Anterior cingulate cortex (tissue), 58 donors: ENCODE measurements at places on chromosomes 7 and 10.

DNA sequence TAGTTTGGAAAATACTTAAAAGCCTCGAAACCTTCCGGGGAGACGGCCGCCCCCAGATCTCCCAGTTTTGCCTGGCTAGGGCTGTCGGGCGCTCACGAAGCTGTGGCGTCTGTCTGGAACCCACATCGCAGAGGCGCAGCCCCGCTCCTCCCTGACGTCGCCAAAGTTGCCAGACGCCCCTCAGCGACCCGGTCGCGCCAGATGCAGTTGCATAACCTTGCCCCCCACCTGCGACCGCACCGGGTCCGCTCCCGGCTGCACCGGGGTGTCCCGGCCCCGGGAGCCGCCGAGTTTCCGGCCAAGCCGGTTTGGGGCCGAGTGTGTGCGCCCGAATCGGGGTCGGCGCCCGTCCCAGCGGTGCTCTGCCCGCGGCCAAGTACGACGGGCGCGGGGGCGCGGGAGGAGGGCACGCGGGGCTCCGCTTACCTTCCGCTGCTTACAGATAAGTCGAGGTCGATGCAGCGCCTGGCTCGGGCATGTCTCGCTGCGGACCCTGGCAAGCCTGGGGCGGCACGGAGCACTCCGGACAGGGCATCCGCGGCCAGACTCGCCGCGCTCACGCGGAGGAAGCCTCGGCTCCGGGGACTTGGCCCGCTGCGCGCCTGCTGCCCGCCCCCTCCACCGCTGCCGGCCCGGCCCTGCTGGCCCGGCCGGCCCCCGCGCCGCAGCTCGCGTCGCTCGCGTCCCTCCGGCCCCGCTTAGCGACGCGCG, 665 bp downstream of the INSYN2A start:
- no peak for DNase-seq

GRCh38 chr10:131698232-131698631, 202.6 kb upstream of the PPP2R2D start:
- no peak for DNase-seq

- no peak for DNase-seq
Observed at GRCh38 chr7:33061282-33061937, 1.2 kb downstream of the NT5C3A start.

GRCh38 chr10:18675086-18675801, 16.0 kb downstream of the ARL5B start:
- no peak for DNase-seq

DNA sequence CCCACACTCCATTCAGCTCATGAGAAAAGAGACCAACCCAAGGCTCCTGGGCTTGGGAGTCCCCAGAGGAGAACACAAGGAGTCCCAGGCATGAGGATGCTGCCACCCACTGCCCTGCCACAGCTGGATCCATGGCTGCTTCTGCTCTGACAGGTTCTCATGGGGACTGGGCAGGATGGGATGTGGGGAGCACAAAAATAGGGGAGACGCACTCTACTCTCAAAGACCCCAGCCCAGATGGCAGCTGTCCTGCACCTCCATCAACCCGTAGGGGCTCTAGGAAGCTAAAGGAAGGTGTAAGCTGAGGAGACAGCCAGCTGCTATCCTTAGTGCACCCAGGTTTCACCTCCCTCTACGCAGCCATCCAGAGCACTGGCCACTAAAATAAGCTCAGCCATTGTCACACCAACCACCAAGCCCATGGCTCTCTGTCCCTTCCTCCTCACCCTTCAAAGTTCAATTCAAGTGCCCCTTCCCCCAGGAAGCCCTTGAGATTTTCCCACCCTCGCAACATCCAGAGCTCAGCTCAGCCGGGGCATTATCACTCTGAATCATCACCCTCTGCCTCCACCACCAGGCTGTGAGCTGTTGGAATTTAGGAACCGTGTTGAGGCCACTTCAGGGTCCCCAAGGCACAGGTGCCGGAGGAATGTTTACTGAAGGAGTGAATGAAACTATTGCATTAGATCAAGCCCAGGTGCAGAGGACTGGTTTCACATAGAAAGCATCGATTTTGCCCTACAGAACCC, 142.1 kb downstream of the GRID1 start:
- DNase-seq, result no peak

DNA sequence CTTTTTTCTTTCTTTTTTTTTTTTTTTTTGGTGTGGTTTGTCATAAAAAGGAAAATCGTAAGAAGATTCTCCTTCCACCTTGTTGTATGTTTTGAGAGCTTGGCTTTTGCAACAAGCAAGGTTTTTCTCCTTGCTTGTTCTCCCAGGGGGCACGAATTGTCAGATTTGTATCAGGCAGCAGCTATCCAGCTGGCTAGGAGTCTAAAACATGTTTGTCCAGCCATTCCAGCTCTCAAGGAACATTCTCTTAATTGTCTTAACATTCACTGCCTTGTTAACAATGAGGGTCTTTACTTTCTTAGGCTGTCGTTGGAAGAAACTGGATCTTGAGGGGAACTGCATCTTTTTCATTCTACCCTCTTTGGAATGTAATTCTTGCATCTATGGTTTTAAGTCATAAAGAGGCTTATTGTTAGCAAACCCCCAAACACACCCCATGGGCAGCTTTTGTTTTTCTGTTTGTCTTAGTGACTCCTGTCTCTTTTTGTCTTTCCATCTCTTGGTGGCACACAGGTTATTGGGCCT, 14.6 kb downstream of the SHTN1 start:
- no peak for DNase-seq

GRCh38 chr7:124908259-124908658, 21.4 kb downstream of the POT1 start:
- DNase-seq, result no peak

DNA sequence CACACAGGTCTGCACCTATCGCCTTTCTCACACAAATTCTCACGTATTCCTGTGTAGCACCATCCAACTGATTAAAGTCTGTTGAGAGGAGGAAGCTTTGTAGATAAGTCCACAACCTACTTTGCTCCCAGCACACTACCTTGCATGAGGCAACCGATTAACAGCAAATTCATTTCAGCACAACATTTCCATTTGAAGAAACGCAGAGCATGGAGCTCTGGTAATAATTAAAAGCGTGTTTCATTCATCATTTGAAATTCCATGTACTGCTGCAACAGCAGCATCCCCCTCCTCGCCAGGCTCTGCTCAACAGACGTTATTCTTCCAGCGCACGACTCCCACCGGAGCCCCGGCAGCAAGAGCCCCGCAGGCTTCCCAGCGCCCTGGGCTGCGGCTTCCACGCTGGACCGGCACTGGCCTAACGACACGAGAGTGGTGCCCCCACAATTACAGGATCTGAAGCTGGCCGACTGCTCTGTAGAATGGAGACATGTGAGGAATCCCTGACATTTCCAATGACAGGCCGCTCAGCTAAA, 118.8 kb downstream of the DIP2C start:
- DNase-seq, result no peak

- DNase-seq, result no peak
Observed at GRCh38 chr10:75432763-75433162, 1.3 kb downstream of the LRMDA start.

- DNase-seq, result no peak
Observed at GRCh38 chr7:38327637-38328036, 54.2 kb upstream of the TARP start.

GRCh38 chr7:117793976-117794375, 79.3 kb downstream of the CTTNBP2 start:
- no peak for DNase-seq

DNA sequence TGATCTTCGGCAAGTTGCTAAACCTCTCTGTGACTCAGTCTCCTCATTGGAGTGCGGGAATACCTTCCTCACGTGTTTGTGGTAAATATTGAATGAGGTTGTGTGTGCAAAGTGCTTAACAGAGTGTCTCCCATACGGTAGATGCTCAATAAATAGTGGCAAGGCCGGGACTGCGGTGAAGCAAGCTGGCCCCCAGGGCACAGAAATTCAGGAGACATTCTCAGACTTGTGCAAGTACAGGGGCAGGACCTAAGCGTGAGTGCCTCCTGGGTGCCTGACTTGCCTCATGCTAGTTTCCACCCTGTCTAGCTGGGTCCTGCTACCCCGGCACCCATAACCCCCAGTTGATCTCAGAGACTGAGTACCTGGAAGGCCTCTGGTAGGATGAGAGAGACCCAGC, 97.8 kb downstream of the CDH23 start:
- DNase-seq, result no peak

DNA sequence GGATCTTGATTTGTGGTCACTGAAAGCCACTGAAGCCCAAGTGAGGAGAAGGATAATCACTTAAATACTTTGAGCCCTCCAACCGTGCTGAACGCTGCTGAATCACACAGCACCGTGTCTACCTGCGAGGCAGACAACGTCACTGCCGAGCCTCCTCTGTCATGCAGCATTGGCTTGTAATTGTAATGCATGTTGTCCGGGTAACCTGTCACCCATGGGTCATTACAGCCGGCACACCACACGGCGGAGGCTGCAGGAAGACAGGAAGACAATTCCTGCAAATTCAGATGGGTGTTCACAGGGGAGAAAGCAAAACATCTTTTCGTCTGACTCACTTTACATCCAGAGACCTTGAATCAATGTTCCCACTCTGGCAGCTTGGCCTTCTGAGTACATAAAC, 546.1 kb upstream of the FOXK1 start:
- DNase-seq, result no peak

DNA sequence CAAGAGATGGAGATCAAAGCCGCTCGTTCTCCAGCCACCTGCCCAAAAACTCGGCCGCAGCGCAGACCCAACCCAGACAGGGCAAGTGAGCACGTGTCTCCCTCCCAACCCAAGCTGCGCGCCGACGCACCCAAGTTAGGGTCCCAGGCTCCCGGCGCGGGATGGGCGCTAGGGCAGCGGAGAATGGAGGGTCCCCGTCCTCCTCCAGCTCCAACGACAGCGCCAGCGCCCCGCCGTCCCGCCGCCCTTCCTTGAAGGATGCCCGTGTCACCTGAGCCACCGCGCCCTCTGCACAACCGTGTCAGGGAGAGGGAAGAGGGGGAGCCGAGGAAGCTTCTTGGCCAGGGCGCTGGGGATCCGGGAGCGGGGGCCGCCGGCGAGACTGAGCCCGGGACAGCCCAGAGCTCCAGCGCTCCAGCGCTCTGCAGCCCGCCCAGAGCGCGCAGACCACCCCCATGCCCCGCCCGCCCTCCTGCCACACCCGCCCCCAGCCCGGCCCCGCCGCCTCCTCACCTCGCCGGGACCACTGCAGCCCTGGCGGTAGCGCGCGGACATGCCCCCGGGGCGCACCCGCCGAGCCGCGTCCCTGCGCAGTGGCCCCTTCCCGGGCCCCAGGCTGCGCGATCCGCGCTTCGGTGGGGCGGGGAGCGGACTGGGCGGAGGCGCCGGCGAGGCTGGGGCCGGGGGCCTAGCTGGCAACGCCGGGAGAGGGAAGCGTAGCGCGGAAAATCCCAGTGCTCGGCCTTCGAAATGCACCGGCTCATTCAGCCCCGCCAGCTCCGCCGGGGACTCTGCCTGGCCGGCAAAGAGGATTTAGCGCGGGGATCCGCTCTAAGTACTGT, at the start of gene SLC16A12:
Gene SLC16A12 (minus strand): TSS at position 424 of the 842 bp plus-strand sequence. CDS start 73,016 bp downstream, outside the sequence.
- DNase-seq, result no peak

DNA sequence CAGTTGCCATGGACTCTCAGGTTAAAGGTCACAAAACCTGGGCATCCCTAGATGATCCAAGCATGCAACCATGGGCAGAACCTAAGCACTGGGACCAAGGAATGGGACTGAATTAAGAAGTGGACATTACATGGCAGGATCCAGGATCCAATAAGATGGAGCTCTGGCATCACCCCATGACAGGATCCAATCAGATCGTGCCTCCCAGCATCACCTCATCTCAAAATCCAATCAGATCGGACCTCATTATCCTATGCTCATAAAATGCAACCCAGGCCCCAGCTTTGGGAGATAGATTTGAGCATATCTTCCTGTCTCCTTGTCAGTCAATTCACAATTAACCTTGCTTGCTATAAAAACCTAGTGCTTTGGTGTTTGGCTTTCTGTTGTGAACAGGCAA, 616.1 kb downstream of the PARD3 start:
- no peak for DNase-seq

DNA sequence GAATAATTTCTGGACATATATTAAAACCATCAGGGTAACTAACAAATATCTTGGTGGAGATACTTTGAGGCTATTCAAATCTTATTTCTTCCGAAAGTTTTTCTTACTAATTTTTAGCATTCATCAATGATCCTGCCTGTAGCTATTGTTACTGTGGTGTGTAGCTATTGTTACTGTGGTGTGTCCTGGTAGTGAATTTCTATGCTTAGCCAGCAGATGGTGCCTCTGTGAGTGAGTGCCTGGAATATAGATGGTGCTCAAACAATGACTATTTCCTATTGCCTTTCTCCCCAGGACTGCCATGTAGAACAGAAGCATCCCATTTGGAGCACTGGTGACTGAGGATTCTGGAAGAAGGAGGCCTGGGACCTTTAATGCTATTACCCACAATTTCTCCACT, 245.7 kb downstream of the CCSER2 start:
- DNase-seq, result no peak

DNA sequence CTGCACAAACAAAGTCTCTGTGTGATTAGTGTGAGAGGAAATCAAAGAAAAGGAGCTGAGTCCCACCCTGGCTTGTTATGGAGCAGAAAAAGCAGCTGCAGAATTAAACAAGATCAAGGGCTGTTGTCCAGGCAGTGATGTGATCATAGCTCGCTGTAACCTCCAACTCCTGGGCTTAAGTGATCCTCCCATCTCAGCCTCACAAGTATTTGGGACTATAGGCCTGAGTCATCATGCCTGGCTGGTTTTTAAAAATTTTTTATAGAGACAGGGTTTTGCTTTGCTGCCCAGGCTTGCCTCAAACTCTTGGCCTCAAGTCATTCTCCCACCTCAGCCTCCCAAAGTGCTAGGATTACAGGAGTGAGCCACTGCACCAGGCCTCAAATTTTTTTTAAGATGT, 88.9 kb downstream of the IPMK start:
- DNase-seq, result no peak

DNA sequence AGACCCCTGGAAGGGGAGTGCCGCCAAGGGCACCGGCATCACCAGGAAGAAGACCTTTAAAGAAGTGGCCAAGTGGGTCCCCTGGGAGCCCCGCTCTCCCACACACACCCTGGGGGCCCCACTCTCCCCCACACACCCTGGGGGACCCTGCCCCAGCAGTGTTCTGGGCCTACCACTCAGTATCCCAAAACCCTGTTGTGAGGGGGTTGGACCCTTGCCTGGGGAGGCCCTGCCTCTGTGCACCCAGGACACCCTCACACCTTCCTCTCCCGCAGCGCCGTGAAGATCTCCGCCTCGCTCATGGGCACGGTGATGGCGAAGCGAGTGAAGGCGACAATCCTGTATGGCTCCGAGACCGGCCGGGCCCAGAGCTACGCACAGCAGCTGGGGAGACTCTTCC, 10.7 kb downstream of the NOS3 start:
- no peak for DNase-seq
